ENCODE measurements at places on chromosomes 4 and X.
A peak's percentile ranks its signal among the peaks of the same experiment; 100 is the strongest.

GRCh38 chr4:44817930-44818329, 91.6 kb upstream of the GNPDA2 start:
- H3K4me3 ChIP-seq = no peak overlapping the region
- H3K4me1 ChIP-seq = no peaks in the 10 kb centered on the region
- H3K27me3 ChIP-seq = no peaks in the 10 kb centered on the region
- no peak for DNase-seq

DNA sequence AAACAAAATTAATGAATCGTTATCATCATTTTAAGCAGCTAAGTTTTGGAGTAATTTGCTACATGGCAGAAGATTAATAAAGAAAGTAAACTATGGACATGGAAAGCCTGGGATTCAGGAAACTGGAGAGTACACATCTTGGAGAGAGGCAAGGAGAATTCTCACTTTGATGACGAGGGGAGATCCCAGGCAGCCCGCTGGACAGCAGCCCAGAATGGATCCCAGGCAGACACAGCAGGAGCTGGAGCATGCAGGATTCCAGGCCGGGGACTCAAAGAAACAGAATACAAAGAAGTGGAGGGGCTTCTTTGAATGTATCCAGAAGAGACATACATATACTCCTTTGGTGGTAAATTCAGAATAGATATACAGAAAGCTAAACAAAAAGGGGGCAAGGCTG, 118.0 kb upstream of the ATP6AP2 start:
- no peaks in the 10 kb centered on the region for H3K27me3 ChIP-seq
- H3K4me1 ChIP-seq = peaks cover 10% of the 10 kb centered on the region
- H3K36me3 ChIP-seq = no peaks in the 10 kb centered on the region
- no peak overlapping the region for H3K27ac ChIP-seq
- no peak for DNase-seq
- H3K4me3 ChIP-seq = no peak overlapping the region

- no peaks in the 10 kb centered on the region for H3K36me3 ChIP-seq
- H3K27me3 ChIP-seq = no peaks in the 10 kb centered on the region
- H3K27ac ChIP-seq = no peak overlapping the region
- DNase-seq = no peak
These were observed 6.6 kb downstream of the TIMM17B start for GRCh38 chrX:48890934-48891401.

GRCh38 chrX:7215842-7216241, 67.9 kb upstream of the PUDP start:
- no peaks in the 10 kb centered on the region for H3K4me1 ChIP-seq
- no peak overlapping the region for H3K4me3 ChIP-seq
- no peaks in the 10 kb centered on the region for H3K27me3 ChIP-seq
- DNase-seq = no peak
- H3K36me3 ChIP-seq = no peaks in the 10 kb centered on the region
- no peak overlapping the region for H3K27ac ChIP-seq

DNA sequence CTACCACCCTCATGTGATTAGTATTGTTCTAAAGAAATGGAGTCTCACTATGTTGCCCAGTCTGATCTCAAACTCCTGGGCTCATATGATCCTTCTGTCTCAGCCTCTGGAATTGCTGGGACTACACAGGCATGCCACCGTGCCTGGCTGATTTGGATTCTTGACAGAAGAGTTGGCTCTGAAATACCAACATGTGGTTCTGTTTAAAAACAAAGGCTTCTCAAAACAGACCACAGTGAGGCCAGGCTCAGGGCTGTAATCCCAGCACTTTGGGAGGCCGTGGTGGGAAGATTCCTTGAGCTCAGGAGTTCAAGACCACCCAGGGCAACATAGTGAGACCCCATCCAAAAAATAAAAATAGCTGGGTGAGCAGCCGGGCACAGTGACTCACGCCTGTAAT, 126.7 kb downstream of the DHRSX start:
- H3K36me3 ChIP-seq = no peaks in the 10 kb centered on the region
- no peak overlapping the region for H3K4me3 ChIP-seq
- H3K27me3 ChIP-seq = no peaks in the 10 kb centered on the region
- no peak for DNase-seq
- peaks cover 4% of the 10 kb centered on the region for H3K4me1 ChIP-seq
- H3K27ac ChIP-seq = no peak overlapping the region

GRCh38 chrX:13891377-13892140, 74.7 kb upstream of the GPM6B start:
- DNase-seq = no peak
- no peaks in the 10 kb centered on the region for H3K4me1 ChIP-seq
- no peaks in the 10 kb centered on the region for H3K36me3 ChIP-seq
- no peaks in the 10 kb centered on the region for H3K27me3 ChIP-seq

GRCh38 chr4:772776-773175, 53.2 kb downstream of the CPLX1 start:
- no peak overlapping the region for H3K27ac ChIP-seq
- H3K4me1 ChIP-seq = peaks cover 21% of the 10 kb centered on the region
- peaks cover 27% of the 10 kb centered on the region for H3K36me3 ChIP-seq
- no peak for DNase-seq
- no peaks in the 10 kb centered on the region for H3K27me3 ChIP-seq
- H3K4me3 ChIP-seq = no peak overlapping the region

GRCh38 chr4:78480286-78480685, 71.3 kb upstream of the ANXA3 start:
- H3K27ac ChIP-seq = no peak overlapping the region
- H3K4me1 ChIP-seq = no peaks in the 10 kb centered on the region
- H3K4me3 ChIP-seq = no peak overlapping the region
- no peak for DNase-seq

GRCh38 chrX:16023790-16024734, 99.3 kb upstream of the GRPR start:
- no peak for DNase-seq
- no peak overlapping the region for H3K27ac ChIP-seq
- no peaks in the 10 kb centered on the region for H3K36me3 ChIP-seq
- no peaks in the 10 kb centered on the region for H3K27me3 ChIP-seq
- H3K4me3 ChIP-seq = no peak overlapping the region
- no peaks in the 10 kb centered on the region for H3K4me1 ChIP-seq

DNA sequence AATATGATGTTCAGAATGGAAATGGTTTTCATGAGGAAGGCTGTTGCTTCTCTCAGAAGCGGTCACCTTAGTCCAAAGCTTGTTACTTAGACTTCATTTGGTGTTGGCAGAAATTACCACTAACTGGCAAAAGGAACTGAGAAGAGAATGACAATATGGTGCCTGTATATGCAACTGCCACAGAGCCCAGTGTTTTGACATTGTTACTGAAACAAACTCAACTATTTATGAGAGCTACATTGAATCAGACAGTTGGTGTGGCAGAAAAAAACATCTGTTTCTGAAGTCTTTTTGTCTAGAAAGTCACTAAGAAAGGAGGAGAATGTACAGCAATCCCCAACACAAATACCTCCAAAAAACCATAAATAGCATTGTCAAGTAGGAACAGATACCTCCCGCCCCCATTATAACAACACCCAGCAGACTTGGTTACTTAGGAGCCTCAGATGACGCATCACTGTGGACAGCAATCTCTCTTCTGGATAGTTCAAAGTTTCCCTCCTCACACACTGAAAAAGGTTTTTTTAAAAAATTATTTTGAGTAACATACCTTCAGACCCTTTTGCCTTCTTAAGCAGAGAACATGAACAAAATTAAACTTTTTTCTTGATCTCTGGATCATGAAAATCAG, 92.2 kb downstream of the MAML3 start:
- H3K27me3 ChIP-seq = no peaks in the 10 kb centered on the region
- H3K36me3 ChIP-seq = no peaks in the 10 kb centered on the region
- no peak overlapping the region for H3K27ac ChIP-seq

DNA sequence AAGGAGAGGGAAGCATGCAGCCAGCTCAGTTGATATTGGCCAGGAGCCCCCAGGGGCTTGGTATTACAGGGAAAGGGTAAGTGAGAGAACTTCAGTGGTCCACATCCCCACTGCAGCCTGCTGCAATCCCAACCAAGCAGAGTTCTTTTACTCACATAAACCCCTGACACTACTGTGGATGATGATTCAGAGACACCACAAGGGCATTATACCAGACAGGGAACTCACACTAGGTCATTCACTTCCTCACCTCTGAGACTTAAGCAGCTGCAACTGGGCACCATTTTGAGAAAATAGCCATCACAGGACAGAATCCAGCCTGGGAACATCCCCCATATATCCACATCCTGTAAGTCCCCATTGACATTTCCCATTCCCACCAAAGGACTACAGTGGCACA, 248.0 kb downstream of the INPP4B start:
- no peak overlapping the region for H3K4me3 ChIP-seq
- no peak for DNase-seq
- no peak overlapping the region for H3K27ac ChIP-seq
- H3K27me3 ChIP-seq = no peaks in the 10 kb centered on the region
- H3K36me3 ChIP-seq = no peaks in the 10 kb centered on the region

DNA sequence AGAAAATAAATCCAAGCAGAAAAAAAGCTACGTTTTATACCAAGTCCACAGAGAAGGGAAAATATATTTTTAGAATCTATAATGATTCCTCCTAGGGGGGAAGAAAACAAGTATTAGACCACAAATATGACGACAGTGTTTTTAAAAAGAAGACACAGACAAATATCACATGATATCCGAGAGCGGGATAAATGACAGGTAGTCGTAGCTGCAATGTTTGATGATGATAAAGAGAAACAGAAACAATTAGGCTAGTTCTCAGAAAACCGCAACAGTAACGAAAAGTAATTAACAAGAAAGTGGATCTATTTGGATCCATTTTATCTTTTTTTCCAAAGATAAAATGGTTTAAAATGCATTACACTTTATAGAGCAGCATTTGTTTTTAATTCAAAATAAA, 918 bp downstream of the HAUS3 start:
- H3K27ac ChIP-seq = peak overlapping the region; percentile 89
- DNase-seq = no peak
- peaks cover 4% of the 10 kb centered on the region for H3K36me3 ChIP-seq
- H3K27me3 ChIP-seq = no peaks in the 10 kb centered on the region

DNA sequence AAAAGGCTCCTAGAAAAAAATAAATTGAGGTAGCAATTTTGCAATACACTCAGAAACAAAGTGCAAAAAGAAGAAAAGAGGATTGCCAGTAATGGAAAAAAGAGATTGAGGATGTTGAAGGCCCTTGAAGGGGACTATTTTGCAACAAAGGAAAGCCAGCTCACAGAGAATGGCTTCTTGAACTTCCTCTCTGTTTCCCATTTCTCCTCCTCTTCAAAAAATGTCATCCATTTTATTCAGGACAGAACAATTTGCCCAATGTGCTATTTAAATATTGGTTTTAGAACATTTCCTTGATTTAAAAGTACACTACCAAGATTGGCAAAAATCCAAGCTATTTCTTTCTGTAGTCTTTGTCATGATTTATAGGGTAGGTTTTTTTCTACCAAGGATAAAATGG, 60.2 kb downstream of the GASK1B start:
- no peak for DNase-seq
- H3K27ac ChIP-seq = no peak overlapping the region
- no peaks in the 10 kb centered on the region for H3K27me3 ChIP-seq
- no peaks in the 10 kb centered on the region for H3K4me1 ChIP-seq
- no peak overlapping the region for H3K4me3 ChIP-seq
- H3K36me3 ChIP-seq = no peaks in the 10 kb centered on the region

DNA sequence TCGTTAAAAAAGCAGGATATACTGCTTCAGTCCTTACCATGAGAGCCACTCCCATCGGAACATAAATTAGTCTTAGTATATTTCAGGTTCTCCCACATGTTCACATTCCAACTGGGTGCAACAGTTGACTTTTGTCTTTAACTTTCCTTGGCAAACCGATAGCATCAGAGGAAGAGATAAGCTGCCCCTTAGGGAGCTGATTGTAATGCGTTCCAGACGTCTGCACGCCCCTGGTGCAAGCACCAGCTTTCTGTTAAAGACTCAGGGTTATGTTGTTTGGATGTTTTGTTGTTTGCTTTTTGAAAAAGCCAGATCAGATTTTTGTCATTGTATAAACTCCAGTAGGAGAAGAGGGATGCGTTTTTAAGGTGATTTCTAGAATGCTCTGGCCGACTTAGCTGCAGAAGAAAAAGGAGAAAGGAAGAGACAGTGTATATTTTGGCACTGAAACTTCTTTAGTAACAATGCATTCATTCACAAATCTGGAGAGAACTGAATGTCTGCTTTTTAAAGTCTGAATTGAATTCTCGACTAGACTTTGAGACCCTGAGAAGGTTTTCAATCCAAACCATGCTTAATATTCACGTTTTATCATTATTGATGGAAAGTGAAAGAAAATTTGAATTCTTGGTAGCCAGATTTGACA, 160.9 kb downstream of the CBR4 start:
- no peak overlapping the region for H3K4me3 ChIP-seq
- H3K27ac ChIP-seq = no peak overlapping the region
- H3K27me3 ChIP-seq = no peaks in the 10 kb centered on the region

DNA sequence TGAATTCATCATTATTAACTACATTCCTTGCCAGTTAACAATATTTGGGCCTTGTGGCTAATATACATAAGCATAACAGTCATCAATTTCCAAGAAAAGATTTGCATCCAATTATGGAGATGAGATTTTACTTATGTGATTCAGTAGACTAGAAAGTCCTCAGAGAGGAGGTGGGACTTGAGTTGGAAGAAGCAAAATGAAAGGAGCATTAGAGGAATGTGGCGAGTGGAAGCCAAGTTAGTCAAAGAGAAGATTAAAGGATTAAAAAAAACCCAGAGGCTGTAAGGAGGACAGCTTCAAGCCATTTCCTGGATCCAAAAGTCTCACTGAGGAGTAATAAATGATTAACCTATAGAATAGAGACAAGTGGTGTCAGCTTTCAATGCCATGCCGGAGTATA, 1099.4 kb upstream of the IGFBP7 start:
- no peak overlapping the region for H3K4me3 ChIP-seq
- no peaks in the 10 kb centered on the region for H3K4me1 ChIP-seq
- DNase-seq = no peak
- no peak overlapping the region for H3K27ac ChIP-seq
- H3K27me3 ChIP-seq = no peaks in the 10 kb centered on the region

- DNase-seq = no peak
- H3K4me3 ChIP-seq = no peak overlapping the region
- H3K4me1 ChIP-seq = no peaks in the 10 kb centered on the region
- H3K27me3 ChIP-seq = no peaks in the 10 kb centered on the region
- no peak overlapping the region for H3K27ac ChIP-seq
These were observed 154.7 kb upstream of the BOD1L1 start for GRCh38 chr4:13782231-13782630.

GRCh38 chr4:21090094-21090666, 389.9 kb downstream of the PACRGL start:
- H3K4me3 ChIP-seq = no peak overlapping the region
- no peaks in the 10 kb centered on the region for H3K27me3 ChIP-seq
- no peaks in the 10 kb centered on the region for H3K4me1 ChIP-seq
- no peak for DNase-seq
- H3K36me3 ChIP-seq = no peaks in the 10 kb centered on the region
- no peak overlapping the region for H3K27ac ChIP-seq

DNA sequence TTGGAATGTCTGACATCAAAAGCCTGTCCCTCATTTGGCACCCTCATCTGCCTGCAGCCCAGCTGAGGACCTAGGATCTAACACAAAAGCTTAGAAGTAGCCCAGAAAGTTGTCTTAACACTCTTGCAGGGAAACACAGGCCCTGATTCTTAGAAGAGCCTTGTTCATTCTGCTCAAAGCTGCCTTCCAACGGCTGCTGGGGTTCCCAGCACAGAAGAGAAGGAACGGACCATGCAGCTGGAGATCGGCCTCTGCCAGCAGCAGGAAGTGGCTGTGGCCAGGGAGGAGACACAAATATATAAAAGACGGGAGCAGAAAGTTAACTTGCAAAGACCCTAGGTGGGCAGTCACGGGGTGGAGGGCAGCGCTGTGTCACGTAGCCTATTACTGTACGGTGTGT, 20.4 kb downstream of the PRPS2 start:
- no peaks in the 10 kb centered on the region for H3K36me3 ChIP-seq
- H3K4me1 ChIP-seq = no peaks in the 10 kb centered on the region
- no peak overlapping the region for H3K4me3 ChIP-seq
- H3K27me3 ChIP-seq = no peaks in the 10 kb centered on the region

Data from CD8-positive, alpha-beta memory T cell (primary cell).